ENCODE measurements at places on chromosomes 5 and 9.

DNA sequence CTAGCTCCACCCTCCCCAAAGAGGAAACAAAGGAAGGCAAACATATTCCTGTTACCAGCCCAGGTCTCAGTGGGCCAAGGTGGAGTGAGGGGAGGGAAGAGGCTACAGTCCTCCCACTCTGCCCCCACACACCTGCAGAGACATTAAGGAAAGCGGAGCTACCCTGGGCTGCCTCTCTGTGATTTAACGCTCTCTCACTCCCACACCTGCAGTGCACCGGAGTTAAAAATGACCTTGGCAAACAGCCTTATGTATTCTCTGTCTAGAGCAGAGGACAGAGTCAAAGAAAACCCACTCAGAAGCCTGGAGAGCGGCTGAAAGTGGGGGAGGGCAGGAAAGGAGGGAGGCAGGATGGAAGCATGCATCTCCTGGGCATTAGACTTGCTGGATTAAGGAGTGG, 32.7 kb downstream of the KCNIP1 start:
- DNase-seq: no peak

DNA sequence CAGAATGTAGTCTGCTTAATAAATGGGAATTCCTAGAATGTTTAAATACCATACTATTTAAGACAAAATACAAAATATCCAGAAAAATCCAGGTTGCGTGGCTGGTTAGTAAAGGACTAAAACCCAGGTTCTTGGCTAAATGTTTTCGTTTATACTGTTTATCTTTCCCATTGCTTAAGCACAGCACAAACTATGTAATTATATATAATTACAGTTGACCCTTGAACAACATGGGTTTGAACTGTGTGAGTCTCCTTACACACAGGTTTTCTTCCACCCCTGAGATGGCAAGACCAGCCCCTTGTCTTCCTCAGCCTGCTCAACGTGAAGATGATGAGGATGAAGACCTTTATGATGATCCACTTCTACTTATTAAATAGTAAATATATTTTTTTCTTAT, 24.7 kb downstream of the XPA start:
- DNase-seq: no peak

DNA sequence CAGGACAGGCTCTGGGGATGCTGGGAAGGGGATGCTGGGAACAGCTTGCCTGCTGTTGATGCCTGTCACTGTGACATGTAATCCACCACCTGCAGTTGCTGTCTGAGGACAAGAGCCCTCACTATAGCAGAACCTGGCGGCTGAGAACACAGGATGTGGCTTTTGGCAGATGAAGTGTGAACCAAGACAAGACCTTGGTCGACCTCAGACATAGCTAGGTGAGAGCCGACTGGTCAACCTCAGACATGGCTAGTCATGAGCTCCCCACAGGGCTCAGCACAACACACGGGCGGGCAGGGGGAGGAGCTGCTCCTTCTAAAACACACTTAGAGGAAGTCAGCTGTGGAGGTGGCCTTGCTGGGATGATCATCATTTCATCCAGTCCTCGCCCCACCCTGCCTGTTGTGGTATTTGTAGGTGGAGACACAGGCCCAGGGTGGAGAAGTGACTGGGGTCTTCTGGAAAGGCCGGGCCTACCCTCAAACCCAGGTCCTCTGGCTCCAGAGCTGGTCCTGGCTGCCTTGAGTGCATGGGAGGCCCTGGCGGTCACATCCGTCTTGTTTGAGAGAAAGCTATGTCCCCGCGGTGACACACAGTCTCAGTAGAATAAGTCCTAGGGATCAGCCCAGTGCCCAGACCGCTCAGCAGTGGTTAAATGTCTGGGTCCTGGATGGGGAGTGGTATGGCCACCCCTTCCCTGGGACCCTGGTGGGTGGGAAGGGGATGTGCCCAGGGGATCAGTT, 6.1 kb downstream of the SUSD3 start:
- DNase-seq: peak; percentile 50

DNA sequence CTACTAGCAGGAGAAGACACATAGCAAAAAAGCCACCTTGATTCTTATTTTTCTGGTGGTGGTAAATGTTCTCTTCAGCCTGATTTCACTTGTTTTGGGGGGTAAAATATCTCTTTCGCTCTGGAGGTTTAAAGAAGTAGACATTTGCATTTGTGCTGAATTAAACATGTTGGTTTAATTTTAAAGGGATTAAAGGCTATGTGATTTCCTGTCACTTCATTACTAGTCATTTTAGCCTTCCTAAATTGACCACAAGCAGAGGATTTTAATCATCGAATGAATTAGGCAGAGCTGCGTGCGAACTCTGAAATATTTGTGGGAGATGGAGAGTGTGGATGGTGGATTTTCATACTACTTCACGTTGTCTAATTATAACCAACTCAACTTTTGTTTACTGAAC, 4.8 kb downstream of the RASGRF2 start:
- no peak for DNase-seq

Data from WERI-Rb-1 (cell line).